GM12878 (cell line): ENCODE measurements at places on chromosomes 6 and 20.
A peak's percentile ranks its signal among the peaks of the same experiment; 100 is the strongest.

GRCh38 chr6:119348748-119349360, 707 bp downstream of the MAN1A1 start:
- no peak for DNase-seq

DNA sequence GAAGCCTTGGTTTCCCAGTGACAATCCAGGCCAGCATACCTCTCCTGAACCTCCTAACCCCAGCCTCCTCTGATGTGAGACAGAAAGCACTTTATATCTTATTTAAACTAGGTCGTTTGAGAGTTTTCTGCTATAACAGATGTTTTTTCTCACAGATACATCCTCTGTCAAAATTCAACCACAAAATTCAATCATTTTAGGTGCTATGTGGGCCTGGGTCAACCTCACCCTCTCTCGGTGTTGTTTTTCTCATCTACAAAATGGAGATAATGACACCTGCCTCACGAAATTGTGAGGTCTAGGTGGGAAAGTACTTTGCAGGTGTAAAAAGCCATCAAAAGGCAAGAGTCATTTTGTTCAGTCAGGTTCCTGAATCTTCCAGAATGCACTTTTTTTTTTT, 46.2 kb upstream of the NFATC2 start:
- no peak for DNase-seq

- DNase-seq: no peak
Observed at GRCh38 chr6:79640146-79641111, 9.3 kb downstream of the SH3BGRL2 start.

DNA sequence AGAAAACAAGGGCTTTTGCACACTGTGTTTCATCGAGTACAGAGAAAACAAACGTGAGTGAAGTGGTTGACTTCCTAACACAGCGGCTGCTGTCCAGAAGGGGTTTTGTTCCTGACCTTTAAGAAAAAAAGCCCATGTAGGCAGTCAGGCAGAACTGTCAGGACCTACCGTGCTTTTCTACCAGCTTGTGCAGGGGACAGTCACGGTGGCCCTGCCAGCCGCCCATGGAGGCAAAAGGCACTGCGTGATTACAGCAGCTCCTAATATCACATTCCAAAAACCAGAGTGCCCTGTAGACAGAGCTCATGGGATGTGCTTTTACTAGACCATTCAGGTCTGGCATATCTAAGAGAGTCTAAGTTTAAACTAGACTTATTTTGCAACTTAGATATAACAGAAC, 12.2 kb downstream of the TNFAIP3 start:
- DNase-seq: no peak

- no peak for DNase-seq
Observed at GRCh38 chr20:10842116-10842515, 168.3 kb upstream of the JAG1 start.

- no peak for DNase-seq
Observed at GRCh38 chr6:28695715-28696114, 170.0 kb downstream of the GPX5 start.

- no peak for DNase-seq
Observed at GRCh38 chr6:92777146-92777740, 642.1 kb downstream of the EPHA7 start.

- no peak for DNase-seq
Observed at GRCh38 chr20:19907326-19908056, 109.7 kb upstream of the NAA20 start.

DNA sequence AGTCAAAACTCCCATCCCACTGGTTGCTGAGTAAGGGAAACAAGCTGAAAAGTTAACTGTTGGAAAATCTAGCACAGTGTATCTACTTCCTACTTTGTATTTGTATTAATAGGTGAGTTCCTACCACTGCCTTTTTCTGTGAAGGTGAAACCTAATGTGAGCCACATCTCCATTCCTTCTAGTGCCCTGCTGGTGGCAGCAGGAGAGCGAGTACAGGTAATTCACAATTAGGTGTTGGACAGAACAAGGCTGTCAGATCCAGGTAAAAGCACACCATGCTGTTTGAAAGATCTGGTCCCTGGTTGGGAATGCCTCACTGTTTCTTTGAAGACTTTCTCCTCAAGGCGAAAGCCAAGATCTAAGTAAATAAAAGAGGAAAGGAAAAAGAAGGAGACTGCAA, 528.4 kb downstream of the PKHD1 start:
- DNase-seq: no peak

DNA sequence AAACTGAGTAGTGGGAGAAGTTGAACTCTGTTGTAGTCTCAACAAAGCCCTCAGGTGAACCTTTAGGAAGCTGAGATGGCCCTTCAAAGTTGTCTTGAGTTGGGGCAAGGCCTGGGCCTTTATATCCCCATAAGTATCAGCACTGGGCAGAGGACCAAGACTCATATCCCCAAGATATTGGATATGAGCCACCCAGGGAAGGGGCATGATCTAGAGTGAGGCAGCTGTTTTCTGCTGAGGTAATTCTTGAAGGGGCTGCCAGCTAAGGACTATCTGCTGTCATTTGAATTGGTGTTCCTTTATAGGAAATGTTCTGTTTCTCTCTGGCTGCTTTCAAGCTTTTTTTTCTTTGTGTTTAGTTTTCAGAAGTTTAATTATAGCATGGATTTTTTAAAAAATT, 140.7 kb upstream of the FLRT3 start:
- no peak for DNase-seq

DNA sequence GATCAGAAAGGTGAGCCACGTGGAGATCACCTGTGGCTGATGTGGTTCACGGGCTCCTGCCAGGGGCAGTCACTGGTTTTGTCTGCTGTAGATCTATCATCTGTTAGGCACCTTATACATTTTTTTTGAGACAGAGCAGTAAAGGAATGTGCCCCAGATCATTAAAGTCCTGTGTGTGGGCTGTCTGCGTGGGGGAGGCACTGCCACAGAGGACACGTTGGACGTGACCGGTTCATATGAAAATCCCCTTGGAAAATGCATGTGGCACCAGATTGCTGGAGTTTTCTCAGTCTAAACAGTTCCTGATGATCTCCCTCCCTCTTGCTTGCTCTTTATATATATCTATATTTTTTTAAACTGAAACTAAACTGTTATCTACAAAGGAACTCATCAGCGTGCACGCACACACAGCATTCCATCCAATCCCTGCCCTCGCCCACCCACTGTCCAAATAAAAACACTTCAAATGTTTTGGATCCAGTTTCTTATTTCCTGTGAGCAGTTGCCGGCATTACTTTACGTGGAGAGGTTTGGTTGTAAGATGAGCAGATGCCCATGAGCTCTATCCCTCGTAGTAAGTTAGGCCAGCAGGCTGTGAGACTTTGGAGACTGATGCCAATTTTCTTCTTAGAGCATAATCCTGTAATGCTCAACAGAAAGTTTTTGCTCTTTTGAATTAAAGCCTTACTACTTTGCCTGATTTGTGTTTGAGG, 161.6 kb upstream of the EXOC2 start:
- DNase-seq: no peak

DNA sequence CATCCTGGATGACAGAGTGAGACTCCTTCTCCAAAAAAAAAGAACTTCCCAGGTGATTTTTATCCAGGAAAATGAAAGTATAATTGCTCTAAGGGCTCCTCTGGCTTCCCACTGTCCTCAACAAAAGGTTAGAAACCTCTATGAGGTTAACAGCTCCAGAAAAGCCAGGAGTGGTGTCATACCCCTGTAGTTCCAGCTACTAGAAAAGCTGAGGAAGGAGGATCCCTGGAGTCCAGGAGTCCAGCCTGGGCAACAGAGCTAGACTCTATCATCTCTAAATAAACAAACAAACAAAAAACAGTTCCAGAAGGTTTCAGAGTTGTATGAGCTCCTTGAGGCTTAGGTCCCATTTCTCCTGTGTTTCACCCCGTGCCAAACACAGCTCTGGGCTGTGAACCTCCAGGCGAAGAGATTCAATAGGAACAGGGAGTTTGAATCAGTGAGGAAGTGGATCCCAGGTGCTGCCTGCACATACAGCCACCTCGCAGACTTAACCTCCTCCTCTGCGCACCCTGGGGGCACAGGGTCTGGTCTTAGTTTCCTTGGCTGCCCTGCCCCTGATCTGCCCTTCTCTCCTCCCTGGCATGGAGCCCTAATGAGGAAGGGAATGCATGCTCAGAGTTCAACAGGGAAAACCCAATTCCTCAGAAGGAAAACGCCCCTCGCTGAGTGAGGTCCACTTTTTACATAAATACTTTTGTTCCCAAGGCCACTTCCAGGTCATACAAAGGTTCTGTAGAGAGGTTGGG, 31.0 kb downstream of the ZC3H12D start:
- DNase-seq: no peak

- DNase-seq: no peak
Observed at GRCh38 chr6:36615018-36615761, 21.0 kb downstream of the SRSF3 start.

GRCh38 chr20:5374171-5374570, 57.4 kb upstream of the PROKR2 start:
- DNase-seq: no peak

GRCh38 chr6:41941280-41942066, at the start of gene CCND3:
CCND3 (minus strand) TSS chr6:41941808; CDS start chr6:41941649, 159 bp downstream.
- peak; percentile 44 for DNase-seq

DNA sequence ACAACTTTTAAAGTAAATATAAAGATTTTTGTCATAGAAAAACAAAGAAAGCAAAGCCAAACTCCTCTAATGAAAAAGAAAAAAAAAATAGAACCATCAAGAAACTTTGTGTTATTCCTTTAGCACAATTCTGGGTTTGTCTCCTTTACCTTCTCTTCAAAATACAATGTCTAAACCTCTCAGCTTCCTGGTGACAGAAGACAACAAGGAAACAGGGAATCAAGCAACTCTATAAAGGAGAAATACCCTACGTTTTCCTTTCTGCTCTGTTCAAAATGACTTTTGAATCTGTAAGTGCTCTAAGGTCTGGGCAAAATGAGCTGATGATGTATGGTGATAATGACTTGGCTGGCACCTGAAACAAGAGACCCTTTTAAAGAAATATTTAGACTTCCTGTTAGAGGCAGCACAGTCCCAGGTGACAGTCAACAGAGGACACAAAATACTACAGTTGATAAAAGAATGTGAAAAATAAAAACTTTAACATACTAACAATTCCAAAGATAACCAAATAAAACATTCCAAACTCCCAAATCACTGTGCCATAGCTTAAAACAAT, 101.4 kb downstream of the PRDM1 start:
- DNase-seq: no peak

DNA sequence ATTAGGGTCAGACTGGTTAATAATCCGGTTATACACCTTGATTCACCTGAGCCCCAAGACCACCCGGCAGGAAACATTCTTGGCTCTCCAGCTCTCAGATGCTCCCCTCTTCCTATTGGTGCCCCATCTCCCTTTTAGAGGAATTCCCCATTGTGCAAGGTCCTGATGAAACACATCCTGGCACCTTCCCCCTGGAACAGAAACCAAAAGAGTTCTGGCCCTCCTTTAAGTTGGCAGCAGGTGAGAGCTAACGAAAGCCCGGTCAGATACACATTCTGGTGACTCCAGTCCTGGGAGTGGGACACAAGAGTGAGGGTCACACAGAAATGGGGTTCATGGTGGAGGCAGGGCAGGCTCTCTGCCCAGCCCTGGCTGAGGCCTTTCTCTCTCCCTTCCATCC, 32.2 kb downstream of the RSPO4 start:
- DNase-seq: no peak

DNA sequence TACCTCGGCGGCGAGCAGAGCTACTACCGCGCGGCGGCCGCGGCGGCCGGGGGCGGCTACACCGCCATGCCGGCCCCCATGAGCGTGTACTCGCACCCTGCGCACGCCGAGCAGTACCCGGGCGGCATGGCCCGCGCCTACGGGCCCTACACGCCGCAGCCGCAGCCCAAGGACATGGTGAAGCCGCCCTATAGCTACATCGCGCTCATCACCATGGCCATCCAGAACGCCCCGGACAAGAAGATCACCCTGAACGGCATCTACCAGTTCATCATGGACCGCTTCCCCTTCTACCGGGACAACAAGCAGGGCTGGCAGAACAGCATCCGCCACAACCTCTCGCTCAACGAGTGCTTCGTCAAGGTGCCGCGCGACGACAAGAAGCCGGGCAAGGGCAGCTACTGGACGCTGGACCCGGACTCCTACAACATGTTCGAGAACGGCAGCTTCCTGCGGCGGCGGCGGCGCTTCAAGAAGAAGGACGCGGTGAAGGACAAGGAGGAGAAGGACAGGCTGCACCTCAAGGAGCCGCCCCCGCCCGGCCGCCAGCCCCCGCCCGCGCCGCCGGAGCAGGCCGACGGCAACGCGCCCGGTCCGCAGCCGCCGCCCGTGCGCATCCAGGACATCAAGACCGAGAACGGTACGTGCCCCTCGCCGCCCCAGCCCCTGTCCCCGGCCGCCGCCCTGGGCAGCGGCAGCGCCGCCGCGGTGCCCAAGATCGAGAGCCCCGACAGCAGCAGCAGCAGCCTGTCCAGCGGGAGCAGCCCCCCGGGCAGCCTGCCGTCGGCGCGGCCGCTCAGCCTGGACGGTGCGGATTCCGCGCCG, 994 bp downstream of the FOXC1 start:
- DNase-seq: no peak

- DNase-seq: no peak
Observed at GRCh38 chr6:20802596-20802995, 268.3 kb downstream of the CDKAL1 start.

- DNase-seq: no peak
Observed at GRCh38 chr6:142685852-142686506, 259.0 kb downstream of the HIVEP2 start.

- no peak for DNase-seq
Observed at GRCh38 chr6:140051521-140052512, 677.4 kb upstream of the CITED2 start.

DNA sequence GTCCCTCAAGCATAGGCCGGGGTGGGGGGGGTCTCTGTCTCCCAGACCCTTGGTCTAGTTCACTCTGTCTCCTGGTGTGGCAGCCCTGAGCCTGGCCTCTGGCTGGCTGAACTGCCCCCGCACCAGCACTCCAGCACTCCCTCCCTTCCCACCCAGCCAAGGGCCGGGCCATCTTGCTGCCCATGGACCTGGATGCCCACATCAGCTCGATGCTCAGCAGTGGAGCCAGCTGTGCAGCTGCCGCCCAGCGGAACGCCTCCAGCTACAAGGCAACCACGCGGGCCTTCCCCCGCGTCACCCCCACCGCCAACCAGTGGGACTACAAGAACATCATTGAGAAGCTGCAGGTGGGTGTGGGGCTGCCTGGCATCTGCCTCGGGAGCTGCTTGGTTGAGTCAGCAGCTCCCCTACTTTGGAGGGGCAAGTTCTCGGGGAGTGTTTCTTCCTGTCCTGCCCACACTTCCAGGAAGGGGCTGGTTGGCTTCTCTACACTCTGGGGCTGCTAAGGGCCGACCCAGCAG, 28.4 kb downstream of the UQCC2 start:
- DNase-seq: no peak

GRCh38 chr6:104214901-104215300, 644.8 kb downstream of the HACE1 start:
- no peak for DNase-seq

DNA sequence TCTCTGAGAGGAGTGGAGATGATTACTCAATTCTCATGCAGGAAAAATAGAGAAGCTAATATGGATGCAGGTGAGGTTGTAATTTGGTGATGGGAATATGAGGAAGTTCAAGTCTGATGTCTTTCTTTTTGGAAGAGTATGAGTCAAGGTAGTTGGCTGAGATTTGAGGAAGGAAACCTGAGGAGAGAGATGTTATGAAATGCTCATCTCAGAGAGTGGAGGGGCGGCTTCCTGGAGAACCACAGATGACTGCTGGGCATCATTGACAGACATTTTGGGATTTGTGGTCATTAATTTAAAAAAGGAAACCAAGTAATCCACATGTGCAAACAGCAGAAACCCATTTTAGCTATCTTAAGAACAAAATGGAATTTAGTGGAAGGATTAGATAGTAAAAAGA, 72.5 kb upstream of the UST start:
- DNase-seq: no peak

- DNase-seq: no peak
Observed at GRCh38 chr6:85551264-85551663, 42.4 kb downstream of the SNX14 start.
